Epithelial cell of prostate (primary cell): ENCODE measurements at places on chromosomes 5 and 9.
A peak's percentile ranks its signal among the peaks of the same experiment; 100 is the strongest.

DNA sequence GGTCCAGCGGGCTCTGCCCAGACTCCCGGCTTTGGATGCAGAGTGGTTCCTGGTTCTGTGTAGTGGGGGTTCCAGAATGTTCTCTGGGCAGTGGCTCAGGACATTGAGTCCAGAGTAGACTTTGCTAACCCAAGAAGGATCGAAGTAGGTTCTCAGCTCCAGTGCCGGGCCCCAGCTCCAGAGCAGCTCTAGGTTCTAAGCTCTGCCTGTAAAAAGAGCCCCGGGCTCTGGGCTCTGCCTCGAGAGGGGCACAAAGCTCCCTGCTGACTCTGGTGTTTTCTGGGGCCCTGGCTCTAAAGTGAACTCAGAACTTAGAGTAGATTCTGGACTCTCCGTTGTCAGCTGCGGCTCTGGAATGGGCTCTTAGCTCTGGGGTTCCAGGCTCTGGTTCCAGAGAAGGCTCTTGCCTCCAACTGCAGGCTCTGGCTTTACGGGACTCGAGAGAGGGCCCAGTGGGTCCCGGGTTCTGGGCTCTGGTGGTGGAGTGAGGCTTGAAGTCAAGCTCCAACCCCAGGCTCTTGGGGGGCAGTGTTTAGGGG, 414 bp downstream of the WDR38 start:
- DNase-seq, result no peak

DNA sequence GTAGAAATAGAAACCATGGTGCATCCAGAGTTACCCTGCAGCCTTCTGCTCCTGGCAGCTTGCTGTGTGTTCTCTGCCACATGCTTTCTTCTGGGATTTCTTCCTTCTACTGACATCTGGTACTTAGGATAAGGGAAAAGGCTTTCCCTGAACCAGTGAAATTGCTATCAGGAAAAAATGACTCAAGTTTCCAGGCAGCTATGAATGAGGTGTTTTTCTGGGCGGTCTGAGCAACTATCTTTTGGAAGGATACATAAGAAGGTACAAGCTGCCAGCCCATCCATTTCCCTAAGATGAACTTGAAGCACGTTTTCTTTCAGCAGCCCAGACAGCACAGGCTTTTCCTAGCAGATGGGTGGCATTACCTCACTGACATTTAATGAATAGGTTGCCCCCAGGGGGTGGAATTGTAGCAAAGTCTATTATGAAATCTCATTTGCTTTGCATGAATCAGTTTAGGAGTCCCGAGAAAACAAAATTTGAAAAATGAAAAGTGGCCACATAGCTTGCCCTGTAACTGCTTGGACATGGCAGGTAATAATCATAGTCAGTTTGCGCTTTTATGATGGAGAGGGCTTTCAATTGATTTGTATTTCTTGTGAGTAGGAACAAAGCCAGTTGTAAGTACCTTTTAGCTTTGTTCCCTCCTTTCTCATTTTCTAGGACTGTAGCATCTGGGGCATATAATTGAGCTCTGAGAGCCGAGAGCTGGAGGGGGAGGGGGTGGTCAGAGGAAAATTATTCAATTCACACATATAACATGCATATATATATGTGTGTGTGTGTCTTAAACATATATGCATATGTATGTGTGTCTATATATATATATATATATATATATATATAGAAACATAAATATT, 108.5 kb downstream of the C9orf152 start:
- DNase-seq, result no peak

- no peak for DNase-seq
Observed at GRCh38 chr9:135647884-135648283, 8.5 kb upstream of the GLT6D1 start.

DNA sequence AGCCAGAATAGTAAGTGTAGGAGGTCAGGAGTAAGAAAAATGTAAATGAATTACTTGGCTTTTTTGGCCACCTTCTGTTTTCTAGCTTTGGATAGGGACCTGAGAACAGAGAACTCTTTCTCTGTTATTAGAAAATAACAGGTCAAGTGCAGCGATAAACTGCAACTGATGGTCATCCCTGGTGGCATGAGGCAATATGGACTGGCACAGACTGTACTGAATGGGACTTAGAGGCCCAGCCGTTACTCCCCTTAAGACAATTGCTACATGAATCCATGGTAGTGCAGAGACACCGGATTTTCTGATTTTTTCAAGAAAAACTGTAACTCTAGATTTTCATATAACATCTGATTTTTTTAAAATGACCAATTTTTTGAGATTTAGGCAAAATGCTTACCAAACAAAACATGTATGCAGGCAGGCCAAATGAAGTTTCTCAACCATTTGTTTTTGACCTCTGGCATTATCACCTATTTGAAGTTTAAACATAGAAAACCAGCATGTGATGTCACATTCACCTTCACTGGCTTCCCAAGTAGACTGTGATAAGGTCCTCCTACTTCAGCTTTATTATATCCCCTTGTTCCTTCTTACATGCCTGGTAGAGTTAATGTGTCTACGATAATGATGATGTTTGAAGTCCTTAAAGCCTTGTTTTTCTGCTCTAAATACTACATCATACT, 262.6 kb downstream of the KCTD16 start:
- DNase-seq, result no peak

DNA sequence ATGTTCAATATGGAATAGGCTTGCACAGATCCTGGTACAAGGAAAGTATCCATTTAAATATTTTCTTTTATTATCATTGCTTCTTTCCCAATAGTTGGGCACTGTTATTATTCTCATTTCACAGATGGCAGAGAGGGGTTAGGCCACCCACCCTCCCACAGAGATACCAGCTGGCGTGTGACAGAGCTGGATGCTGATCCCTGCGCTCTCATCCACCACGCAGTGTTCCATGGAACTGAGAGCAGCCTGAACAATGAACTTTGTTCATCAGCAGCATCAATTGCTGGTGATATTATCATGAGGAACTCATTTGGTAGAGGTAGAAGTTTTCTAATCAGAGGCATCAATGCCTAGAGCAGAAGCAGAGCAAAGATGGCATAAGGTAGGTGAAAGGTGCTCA, 227.9 kb downstream of the ESM1 start:
- no peak for DNase-seq

DNA sequence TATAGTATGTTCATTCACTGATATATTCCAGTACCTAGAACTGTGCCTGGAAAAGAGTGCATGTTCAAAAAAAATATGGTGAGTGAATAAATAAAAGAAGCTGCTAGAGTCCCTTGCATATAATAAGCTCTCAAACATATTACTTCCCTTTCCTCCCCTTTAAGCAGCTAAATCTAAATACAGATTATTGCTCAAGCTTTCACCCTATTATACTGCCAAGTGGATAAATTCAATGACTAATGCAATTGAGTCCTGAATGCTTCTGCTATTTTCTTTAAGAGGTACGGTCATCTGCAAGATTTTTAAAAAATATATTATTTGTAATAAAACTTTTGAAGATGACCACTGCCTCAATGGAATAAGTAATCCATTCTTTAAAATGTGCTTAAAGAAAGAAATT, 248.4 kb downstream of the PLK2 start:
- DNase-seq, result no peak

DNA sequence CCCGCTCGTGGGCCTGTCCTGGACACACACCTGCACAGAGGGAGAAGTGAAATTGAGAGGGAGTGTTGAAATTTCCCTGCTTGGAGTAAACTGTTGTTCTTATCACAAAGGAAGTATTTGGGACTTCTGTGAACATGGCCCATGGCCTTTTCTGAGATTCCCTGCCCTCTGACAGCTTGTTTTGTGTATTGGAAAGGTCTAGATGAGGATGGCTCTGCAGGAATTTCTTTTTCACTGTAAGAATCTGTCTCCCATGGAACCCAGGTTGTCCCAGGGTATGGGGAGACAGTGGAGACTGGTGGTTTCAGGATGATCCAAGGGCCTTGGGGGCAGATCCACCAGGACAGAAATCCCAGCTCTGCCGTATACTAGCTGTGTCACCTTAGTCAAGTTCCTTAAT, 121.8 kb downstream of the ARHGAP26 start:
- DNase-seq, result no peak

DNA sequence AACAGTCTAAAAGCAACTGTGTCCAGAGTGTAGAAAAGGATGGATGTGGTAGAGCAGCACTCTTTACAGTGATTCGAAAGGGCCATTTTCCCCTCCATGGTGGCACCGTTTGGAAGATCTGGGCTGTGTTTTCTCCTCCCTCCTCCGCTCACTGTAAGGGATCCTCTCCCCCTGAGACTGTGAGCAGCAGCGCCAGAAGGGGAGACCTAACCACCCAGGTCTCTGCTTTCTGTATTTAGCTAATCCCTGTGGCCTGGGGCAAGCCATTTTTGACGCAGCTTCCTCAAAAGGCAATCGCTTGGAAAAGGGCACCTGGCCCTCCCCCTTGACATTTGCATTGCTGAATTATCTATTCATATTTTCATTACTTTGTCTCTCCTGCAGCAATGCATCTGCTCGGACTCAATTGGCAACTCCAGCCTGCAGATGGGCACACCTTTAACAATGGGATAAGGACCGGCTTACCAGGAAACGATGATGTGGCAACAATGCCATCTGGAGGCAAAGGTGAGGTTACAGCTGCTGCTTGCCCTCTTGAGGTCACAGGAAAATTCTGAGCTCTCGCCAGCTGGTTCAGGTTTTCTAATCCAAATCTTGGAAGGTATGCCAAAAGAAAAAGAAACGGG, 244.3 kb upstream of the WWC1 start:
- DNase-seq, result peak; percentile 5

DNA sequence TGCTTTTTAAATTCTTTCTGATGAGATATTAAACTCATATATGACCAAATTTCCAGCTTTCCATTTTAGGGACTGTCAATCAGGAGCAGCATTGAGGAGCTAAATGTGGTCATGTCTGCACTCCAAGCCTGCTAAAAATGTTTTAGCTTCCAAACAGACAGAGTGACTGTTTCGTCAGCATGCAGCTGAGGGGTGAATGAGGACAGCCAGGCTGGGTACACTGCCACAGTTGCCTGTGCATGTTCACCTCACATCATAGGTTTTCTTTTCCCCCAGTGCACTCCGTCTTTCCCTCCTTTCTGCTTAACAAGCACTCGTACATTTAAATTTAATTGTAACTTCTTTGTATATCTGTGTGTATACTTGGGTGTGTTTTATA, 138.1 kb downstream of the ARRDC3 start:
- no peak for DNase-seq
